ENCODE measurements at places on chromosomes 1 and 21.

DNA sequence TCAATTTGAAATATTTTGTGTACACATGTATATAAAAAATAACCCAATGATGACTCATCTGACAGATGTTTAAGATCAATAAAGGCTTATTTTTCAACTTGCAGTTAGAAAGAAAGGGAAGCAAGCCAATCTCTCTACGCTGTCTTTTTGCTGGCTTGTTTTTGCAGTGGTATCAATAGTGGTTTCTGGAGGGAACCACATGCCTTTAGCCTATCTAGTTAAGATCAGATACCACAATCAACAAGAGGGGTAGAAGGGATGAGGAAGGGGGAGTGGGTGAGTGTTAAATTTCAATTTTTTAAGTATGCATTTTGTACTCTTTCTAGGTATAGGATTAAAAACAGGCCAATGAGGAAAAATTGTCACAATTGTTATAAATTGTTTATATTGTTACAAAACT lies 276.2 kb downstream of the KCNH1 start:
- DNase-seq = no peak

DNA sequence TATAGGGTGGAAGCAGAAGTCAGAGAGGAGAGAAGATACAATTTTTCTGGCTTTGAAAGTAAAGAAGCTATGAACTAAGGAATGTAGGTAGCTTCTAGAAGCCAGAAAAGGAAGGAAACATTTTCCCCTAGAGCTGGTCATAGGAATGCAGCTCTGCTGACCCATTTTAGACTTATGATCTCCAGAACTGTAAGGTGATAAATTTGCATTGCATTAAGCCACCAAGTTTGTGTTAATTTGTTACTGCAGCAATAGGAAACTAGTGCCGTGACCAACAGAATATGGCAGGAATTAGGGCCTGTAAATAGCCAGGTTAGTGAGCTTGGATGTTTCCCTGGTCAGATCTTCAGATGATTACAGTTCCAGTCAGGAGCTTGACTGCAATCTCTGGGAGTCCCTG lies 244.3 kb upstream of the C1orf105 start:
- no peak for DNase-seq

- no peak for DNase-seq
Observed at GRCh38 chr1:198337886-198338285, 181.1 kb downstream of the NEK7 start.

DNA sequence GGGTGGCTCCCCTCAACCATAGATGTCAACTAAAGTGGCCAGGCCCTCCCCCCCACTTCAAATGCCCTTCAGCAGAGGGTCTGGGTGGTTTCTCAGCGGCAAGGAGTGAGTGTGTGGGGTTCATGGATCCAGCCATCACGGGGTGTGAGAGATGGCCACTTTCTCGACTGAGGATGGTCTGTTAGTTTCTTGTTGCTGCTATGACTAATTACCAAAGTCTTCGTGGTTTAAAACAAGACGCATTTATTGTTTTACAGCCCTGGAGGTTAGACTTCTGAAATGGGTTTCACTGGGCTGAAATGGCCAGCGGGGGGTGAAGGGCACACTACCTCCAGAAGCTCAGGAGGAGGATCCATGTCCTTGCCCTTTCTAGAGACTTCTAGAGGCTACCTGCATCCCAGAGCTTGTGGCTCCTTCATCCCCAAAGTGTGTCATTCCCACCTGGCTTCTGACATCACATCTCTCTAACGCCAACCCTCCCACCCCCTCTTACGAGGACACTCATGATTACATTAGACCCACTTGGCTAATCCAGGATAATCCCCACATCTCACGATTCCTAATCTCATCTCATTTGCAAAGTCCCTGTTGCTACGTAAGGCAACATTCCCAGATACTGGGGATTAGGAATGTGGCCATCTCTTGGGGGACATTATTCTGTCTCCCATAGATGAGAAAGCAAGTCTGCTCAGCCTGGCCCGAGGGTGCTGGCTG lies 53.0 kb downstream of the EPHB2 start:
- DNase-seq = no peak
